Karpas-422 (cell line): ENCODE measurements at places on chromosomes 2 and 18.

GRCh38 chr2:27651056-27651455 is 12.4 kb downstream of the SUPT7L start:
- DNase-seq, result no peak

DNA sequence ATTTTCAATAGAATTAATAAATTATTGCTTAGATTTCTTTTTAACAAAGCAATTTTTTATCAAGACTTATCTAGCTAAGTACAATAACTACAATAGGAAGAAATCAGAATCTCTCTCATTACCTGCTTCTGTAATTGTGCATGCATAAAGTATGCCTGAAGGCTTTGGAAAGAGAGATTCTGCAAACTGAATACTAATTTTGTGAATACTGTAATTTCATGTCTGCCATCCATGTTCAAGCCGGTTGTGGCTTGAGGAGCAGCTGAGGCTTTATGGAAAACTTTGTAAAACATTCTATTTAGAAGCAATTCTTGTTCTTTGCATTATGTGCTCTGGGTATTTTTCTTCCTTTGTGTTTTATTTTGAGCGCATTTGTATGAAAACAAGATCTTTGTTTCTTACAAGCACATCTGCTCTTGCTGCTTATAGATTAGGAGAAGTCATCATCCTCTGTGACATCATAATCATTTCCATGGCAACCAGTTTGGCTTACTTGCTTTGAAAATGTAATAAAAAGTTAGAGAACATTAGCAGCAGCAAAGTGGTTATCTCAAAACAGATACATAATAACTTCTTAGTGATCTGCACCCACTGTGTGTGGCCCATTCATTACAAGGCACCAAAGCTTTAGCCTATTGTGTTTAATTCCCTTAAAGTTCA is 16.0 kb upstream of the IKZF2 start:
- DNase-seq, result no peak

GRCh38 chr2:181234487-181234891 is 222.7 kb upstream of the ITGA4 start:
- DNase-seq, result no peak

DNA sequence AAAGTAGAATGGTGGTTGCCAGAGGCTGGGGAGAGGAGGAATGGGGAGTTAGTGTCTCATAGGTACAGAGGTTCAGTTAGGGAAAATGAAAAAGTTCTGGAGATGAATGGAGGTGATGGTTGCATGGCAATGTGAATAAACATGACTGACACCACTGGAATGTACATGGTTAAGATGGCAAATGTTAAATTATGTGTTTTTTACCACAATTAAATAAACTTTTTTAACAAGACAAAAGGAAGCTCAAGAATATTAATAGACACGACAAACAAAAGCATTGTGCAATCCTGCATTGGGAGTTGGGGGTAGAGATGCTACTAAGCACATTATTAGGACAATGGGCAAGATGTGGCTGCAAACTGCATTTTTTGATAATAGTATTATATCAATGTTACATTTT is 147.7 kb downstream of the TWIST2 start:
- DNase-seq, result no peak

GRCh38 chr2:237072067-237072931 is 13.4 kb upstream of the COPS8 start:
- peak; percentile 82 for DNase-seq

GRCh38 chr2:233369897-233370685 is 15.8 kb downstream of the DGKD start:
- DNase-seq, result no peak

DNA sequence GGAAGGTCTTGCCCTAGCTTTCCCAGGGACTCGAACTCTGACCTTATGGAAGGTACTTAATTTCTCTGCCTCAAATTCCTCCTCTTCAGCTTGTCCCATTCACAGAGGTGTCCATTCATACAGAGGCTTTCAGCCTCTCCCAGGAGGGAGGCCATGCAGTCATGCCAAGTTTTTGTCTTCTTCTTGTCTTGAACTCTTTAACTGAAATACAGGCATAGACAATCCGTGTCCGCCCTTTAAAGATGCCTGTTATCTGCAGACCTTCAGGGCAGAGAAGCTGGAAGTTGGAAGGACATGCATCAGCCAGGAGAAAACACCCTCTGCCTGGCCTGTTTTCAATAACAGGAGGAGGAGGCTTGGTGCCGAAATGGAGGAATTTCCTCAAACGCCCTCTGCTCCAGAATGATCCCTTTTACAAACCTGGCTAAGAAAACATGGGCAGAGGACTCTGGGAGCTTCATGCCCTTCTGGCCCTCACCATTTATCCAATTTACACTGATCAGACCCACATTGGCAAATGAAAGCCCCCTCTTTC is 308.3 kb downstream of the MYCN start:
- no peak for DNase-seq

DNA sequence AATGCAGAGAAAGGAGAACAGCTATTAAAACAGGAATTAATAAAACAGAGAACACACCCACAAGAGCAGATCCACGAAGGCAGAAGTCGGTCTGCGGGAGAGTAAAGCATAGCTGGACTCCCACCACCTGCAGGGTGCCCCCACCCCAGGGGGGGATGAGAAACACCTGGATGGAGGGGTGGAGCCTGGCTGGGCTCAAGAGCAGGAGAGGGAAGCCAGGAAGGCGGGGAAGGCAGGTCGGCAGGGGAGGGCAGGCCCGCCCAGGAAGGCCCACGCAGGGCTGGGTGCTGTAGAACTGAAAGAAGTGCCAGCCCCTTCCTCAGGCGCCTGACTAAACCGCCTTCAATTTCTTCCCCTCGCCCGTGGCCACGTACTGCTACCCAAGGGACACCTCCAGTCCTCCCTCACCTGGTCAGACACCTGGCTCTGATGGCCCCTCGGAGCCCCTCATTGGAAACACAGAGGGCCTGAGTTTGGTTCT is 175.4 kb downstream of the HDAC4 start:
- DNase-seq, result no peak

GRCh38 chr18:64099244-64099643 is 49.6 kb downstream of the LINC00305 start:
- DNase-seq, result no peak

DNA sequence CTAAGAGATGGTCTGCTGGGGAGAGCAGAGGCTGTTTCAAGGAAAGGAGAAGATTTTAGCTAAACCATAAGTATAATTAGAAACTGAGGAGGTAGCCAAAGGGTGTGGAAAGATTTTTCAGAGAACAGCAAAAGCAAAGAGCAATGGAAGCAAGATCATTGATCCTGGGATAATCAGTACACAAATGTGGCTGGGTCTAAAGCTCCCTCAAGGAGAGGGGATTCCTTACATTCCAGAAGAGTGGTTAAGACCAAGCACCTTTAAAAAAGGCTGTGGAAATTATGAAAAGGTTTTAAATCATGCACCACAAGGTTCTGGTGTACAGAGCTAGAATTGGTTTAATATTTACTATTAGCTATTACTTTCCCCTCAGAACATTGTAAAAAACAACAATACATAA is 246.0 kb upstream of the UBE2E3 start:
- DNase-seq, result no peak

GRCh38 chr2:206838690-206839089 is 73.3 kb downstream of the FASTKD2 start:
- no peak for DNase-seq

- DNase-seq, result peak; percentile 77
Measured at GRCh38 chr18:46481048-46481846, 175.8 kb downstream of the LOXHD1 start.

GRCh38 chr2:153213022-153213421 is 265.5 kb downstream of the RPRM start:
- DNase-seq, result no peak

DNA sequence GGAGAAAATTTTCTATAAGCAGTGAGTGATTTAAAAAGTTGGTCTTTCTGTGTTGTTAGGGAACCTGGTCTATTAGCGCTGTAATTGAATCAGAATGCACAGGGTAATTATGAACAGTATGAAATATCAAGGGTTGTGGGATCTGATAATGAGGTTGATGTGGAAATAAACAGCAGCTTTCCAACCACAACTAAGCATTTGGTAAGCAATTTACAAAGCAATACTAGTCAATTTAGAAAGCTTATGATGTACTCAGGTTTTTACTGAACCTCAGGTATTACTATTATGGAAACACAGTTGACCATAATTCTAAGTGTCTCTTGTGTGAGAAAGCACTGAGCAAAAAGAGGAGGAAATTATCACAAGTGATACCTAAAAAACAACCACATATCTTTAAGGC is 11.0 kb upstream of the SMCHD1 start:
- no peak for DNase-seq

DNA sequence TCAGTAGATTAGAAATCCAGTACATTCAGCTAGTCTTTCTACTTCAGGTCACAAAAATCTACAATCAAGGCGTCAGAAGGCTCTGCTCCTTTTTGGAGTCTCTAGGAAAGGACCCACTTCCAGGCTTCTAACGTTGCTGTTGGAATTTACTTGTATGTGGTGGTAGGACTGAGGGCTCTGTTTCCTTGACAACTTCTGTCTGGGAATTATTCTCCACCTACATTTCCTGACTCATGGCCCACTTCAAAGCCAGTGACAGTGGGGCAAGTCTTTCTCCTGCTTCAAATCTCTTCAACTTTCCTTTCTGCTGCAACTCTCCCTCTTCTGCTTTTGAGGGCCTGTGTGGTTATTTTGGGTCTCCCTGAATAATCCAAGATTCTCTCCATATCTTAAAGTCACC is 10.4 kb upstream of the TMX3 start:
- no peak for DNase-seq

GRCh38 chr2:17605696-17606095 is 65.2 kb downstream of the VSNL1 start:
- DNase-seq, result no peak

DNA sequence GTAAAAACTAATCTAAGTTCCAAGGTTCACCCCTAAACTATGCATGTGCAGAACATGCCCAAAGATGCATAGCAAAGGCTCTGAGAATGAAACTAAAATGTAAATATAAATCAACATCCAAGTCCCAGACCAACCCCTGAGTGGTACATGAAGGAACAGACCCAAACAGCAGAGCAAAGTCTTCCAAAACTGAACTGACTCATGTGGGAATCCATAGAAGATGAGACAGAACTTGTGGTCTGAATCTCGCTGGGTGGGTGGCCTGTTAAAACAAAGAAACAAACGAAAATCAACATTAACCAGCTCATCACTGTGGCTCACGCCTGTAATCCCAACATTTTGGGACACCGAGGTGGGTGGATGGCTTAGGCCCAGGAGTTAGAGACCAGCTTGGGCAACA is 29.5 kb upstream of the ATRAID start:
- DNase-seq, result no peak

GRCh38 chr18:64398320-64398719 is 249.4 kb upstream of the LINC00305 start:
- DNase-seq, result no peak
